ENCODE measurements at places on chromosomes 16 and 17.

- no peak for DNase-seq
Measured at GRCh38 chr17:1830288-1830687, 483 bp downstream of the RPA1 start.

DNA sequence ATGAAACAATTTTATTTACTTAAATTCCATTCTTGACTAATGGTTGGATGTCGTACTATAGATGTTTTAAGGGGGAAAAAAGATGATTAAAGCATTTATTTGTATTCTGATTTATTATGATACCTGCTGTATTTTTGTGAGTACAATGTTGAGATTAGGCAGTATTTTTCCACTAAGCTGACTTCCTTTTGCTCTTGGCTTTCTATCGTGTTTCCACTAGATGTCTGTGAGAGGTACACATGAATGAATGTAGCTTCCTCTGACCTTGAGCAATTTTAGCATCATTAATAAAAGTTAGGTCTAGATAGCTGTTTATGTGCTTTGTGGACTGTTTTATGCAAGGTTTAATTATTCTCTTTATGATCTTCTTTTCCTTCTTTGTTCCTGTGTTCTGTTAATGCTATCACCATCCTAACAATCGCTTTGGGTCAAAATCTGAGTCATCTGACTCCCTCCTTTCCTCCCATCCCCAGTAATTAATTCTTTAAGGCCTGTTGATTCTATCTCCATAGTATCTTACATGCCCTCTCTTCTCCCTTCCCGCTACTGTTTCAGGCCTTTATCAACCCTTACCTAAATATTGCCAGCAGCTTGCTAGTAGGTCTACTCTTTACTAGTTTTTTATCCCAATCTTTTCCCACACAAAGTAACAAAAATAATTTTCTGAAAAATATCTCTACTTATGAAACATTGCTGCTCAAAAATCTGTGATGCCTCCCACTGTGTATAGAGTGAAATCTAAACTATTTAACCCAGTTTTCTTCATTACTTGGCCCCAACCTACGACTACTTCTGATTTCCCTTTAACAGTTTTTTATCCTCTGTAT is 76.0 kb downstream of the VMP1 start:
- DNase-seq = no peak

GRCh38 chr17:38852771-38853291 is 690 bp downstream of the RPL23 start:
- no peak for DNase-seq

- no peak for DNase-seq
Measured at GRCh38 chr16:50299508-50300105, 33.3 kb downstream of the ADCY7 start.

DNA sequence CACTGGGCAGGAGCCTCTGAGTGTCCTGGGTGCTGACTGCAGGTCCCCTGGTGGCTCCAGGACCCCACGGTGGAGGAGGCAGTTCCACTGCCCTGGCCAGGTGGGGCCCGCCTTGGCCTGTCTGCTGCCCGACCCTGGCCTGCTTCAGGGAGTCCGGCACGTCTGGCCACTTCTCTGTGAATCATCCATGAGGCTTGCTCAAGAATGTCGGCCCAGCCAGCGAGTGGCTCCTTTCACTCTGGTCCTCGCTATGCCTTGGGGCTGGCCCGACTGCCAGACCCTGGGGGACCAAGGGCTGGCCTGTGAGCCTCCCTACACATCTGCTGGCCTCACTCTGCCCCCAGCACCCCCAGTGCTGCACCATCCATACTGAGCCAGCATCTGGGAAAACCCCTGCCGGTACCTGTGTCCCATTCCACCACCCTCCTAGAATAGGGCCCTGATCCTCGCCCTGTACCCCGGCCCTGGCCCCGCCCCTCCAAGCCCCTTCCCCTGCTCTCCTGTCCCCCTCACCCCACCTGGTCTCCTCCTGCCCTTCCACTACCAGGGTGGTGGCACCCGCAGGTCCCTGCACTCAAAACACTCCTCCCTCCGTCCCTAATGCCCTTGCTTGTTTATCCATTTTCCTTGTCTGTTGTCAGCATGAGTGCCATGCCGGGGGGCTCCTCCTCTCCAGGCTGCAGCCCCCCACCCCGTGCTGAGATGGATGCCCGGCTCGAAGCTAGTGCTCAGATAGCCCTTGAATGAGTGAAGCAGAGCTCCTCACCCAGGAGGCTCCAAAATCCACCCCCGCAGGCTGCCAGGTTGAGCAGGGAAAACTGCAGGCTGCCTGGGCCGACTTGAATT is 35.5 kb downstream of the ADCY7 start:
- DNase-seq = no peak
